ENCODE measurements at places on chromosomes 11 and 22.

DNA sequence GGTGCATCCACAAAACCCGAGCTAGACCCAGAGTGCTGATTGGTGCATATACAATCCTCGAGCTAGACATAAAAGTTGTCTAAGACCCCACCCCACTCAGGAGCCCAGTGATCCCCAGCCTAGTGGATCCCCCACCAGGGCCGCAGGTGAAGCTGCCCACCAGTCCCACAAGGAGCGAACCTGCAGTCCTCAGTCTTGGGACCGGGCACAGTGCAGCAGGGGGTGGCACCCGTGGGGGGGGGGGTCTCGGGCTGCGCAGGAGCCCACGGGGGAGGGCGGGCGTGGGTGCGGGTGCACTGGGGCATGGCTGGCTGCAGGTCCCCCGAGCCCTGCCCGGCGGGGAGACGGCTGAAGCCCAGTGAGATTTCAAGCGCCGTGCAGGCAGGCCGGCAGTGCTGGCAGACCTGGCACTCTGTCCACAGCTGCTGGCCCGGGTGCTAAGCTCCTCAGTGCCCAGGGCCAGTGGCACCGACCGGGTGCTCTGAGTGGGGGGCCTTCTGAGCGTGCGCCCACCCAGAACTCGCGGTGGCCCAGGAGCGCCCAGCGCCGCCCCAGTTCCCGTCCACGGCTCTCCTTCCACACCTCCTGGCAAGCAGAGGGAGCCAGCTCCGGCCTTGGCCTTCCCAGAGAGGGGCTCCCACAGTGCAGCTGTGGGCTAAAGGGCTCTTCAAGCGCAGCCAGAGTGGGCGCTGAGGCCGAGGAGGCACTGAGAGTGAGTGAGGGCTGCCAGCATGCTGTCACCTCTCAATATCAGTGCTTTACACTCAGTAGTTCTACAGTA is 989.1 kb downstream of the FAM181B start:
- no peak for DNase-seq

DNA sequence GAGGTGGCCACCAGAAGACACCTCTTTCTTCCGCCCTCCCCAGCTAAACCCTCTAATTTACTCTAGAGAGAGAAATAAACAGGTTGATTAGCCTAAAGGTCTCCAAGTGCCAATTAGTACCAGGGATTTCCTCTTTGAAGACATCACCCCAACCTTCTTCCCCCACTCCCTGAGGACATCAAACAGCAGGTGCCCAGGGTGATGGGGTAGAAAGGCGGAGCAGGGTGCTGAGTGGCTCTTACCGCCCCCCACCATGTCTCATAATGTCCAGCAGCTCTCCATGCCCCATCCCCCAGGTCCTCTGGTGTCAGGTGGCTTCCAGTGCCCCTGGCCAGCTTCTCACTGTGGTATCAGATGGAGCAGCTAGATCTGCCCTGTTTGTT is 5.3 kb upstream of the GNAZ start:
- no peak for DNase-seq

- no peak for DNase-seq
Measured at GRCh38 chr11:3340025-3340424, 38.9 kb downstream of the ZNF195 start.

- DNase-seq: no peak
Measured at GRCh38 chr22:17370026-17370765, 936 bp downstream of the CECR2 start.

DNA sequence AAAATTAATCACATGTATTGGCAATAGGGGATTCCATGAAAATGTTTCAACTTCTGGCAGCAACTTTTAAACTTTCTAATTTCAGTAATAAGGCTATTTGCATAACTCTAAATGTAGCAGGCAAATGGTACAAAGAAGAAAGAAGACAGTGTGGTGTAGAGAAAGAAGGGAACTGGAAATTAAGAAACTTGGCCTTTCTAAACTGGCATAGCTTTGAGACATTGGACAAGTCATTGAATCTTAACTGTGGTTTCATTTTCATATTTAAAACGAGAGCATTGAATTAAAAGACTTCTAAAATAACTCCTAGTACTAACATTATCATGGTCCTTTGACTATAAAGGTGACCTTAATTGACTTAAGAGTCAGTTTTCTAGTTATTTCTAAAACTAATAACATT is 125.0 kb downstream of the UVRAG start:
- DNase-seq: no peak

DNA sequence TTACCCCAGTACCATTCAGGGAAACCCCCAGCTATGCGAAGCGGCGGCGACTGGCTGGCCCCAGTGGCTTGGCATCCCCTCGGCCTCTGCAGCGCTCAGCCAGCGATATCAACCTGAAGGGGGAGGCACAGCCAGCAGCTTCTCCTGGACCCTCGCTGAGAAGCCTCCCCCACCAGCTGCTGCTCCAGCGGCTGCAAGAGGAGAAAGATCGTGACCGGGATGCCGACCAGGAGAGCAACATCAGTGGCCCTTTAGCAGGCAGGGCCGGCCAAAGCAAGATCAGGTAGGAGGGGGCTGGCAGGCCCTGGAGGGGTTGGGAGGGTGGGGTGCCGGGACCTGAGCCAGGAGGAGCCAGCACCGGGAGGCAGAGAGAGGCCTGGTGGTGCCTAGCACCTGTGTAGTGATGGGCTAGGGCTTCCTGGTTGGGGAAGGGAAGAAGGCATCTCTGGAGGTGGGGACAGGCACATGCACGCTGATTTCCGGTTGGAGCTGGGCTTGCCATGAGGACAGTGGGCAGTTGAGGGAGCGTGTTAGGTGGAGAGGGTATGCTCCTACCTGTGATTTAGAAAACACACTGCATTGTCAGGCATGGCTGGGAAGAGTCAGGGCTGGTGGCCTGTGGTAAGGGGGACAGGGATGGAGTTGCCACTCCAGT is 22.3 kb downstream of the SHANK3 start:
- DNase-seq: no peak

- DNase-seq: no peak
Measured at GRCh38 chr11:57397394-57397990, 7.0 kb upstream of the PRG2 start.

Data from stimulated activated CD4-positive, alpha-beta T cell treated with anti-CD3 and anti-CD28 coated beads, Interleukin-12 subunit alpha, Interleukin-12 subunit beta, amount 100 ng/mL, for 4 hours (primary cell).